Lung microvascular endothelial cell (primary cell): ENCODE measurements at places on chromosomes 3 and 15. TPM values are rescaled to one million over a fixed set of nuclear protein-coding genes. Genes with fewer than 3 reads are reported as not detected.

DNA sequence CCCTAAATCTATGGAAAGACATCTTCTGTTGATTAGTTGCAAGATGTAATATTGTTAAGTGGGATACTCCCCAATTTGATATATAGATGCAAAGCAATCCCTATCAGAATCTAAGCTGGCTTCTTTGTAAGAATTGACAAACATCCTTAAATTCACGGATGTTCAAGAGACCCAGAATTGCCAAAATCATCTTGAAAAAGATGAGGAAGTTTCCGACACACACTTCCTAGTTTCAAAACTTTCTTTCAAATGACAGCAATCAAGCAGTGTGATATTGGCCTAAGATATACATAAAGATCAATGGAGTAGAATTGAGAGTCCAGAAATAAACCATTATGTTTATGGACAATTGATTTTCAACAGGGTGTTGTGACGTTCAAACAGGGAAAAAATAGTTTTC, 383.6 kb downstream of the LPP start:
- DNase-seq: no peak

DNA sequence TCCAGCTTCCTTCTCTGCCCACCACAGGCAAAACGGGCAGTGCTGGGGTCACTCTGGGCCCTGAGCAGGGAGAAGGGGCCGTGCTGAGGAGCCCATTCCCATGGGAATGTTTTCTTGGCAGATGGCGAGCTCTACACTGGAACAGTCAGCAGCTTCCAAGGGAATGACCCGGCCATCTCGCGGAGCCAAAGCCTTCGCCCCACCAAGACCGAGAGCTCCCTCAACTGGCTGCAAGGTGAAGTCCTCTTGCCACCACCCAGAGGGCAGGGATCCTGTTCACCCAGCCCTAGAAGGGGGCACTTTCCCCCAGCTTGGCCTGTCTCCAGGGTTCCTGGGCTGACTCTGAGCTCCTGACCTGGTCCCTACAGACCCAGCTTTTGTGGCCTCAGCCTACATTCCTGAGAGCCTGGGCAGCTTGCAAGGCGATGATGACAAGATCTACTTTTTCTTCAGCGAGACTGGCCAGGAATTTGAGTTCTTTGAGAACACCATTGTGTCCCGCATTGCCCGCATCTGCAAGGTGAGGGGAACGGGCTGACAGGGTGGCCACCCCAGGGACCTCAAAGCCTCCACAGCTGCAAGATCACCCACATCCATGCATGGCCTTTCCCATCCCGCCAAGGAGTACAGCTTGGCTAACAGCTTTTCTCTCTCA, 12.4 kb downstream of the CIB1 start:
- peak; percentile 87 for DNase-seq

DNA sequence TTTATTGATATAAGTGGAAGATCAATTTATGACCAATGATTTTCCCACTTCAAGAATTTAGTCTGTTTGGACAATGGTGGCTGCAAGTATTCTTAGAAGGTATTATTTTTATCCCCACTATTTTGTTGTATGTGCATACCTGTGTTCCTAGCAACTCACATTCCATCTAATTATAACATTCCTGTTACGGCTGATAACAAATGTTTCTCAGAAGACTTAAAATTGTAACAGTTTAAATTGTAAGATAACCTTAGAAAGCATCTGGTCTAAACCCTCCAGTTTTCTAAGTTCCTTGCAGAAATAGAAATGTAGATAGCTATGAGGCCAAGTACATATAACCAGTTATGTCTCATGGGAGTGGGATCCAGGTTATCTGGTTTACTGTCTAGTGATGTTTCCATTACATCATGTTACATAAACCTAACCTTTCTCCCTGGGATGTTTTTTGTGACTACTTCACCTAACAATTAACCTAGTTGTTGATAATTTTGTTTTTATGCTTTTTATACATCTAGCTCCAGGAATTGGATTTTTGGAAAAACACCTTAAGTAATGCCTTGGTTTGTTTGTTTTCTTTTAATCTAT, 11.1 kb upstream of the MFN1 start:
- no peak for DNase-seq

DNA sequence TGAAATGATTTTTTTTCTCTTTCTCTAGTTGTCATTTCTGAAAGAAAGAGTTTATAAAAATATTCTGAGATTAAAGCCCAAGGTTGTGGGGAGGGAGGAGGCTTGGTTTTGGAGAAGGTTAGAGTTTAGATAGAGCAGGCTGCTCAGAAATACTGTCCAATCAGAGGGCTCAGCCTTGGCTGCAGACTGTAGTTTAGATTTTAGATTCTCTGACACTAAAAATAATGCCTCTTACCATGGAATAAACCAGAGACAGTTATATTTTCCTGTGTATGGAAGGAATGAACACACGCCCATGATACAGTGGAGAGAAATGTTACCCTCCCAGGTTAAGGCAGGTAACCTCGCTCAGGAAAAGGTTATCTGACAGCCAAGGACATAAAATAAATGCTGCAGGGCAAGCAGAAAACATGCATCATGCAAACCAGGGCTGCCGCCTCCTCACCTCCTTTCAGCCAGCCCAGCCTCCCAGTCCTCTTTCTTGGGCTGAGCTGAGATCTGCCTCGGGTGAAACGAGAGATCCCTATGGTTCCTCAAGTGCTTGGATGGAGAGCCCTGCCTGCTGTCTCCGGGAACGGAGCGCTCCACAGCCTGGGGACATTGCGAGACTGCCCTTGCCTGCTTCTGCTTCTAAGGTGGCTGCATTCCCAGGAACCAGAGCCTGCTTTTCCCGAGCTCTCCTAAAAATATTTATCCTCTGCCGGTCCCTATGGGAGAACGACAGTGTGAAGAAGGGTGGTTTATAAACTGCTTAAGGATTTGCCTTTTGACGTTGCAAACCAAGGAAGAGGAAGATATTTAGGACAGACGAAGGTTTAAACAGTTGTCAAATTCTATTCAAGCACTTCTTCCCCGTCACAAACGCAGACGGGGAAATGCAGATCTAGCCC, 848 bp downstream of the NCEH1 start:
- peak; percentile 9 for DNase-seq

- no peak for DNase-seq
These were observed 25.5 kb downstream of the MAP2K1 start for GRCh38 chr15:66412220-66412619.

- no peak for DNase-seq
These were observed 8.8 kb downstream of the ARID3B start for GRCh38 chr15:74549816-74550215.

DNA sequence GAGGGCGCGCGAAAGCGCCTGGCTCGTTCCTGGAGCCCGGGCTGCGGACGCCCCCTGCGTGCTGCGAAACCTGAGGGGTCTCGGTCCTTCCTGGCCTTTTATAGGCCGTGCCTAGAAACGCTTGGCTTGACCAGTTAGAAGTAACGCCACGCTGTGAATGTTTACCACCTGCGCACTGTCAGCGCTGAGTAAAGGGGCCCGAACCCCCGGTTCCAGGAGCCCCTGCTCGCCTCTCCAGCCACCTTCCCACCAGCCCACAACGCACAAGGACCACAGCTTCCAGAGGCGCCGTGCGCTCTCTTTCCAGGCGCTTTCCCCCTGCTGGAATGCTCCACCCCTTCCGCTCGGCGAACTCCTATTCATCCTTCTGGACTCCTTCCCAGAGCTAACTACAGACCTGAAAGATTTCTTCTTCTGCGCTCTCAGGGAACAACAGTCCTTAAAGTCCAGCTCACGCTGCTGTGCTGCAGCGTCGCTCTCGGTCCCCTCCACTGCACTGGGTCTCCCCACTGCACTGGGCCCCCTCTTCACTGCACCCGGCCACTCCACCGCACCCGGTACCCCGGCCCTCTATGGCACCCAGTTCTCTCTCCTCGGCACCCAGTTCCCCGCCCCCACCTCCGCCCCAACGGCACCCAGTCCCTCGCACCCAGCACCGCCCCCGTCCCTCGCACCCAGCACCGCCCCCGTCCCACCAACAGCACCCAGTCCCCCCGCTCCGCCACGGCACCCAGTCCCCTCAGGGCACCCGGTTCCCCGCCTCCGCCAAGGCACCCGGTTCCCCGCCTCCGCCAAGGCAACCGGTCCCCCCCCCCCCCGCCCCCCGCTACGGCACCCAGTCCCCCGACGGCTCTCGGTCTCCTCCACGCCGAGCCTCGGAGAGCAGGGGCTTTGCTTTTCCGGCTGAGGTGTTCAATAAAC, 69.8 kb downstream of the SQOR start:
- peak; percentile 11 for DNase-seq

GRCh38 chr3:184110316-184110725, 13.5 kb downstream of the HTR3E start:
- no peak for DNase-seq

- peak; percentile 28 for DNase-seq
These were observed 6.0 kb downstream of the CCDC12 start for GRCh38 chr3:46970391-46971091.

DNA sequence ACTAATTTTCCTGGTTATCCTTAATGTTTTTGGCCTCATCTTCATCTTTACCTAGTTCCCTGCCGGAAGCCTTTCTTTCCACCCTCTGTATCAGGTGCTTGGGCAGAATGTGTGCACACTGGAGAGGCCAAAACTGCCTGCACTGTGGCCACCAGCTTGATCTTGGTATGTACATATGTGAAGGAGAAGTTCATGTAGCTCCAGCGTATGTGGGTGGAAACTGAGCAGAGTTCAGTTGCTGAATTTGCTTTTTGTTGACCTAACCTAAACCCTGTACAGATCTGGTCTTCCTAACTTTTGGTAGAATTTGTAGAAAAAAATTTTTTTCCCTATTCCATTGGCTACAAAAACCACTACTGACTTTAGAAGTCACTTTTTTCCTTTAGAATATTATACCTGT, 65.9 kb upstream of the IGSF10 start:
- no peak for DNase-seq

- peak; percentile 83 for DNase-seq
These were observed 238.4 kb upstream of the MDFIC2 start for GRCh38 chr3:70550723-70551319.

GRCh38 chr15:75181780-75182179, 19.9 kb upstream of the C15orf39 start:
- no peak for DNase-seq

GRCh38 chr15:56719774-56720555, 13.3 kb downstream of the ZNF280D start:
- peak; percentile 24 for DNase-seq

ALPK3 gene
- 22.7 and 45.2 TPM in 2 replicates for total RNA-seq

ZNF774 gene
- 0.65 and 0.79 TPM in 2 replicates for total RNA-seq

MOBP gene
- total RNA-seq: under 0.01 TPM in 1 of 2 replicates, not detected in the other

DPPA4 gene
- total RNA-seq: not detected in 2 replicates

GP9 gene
- total RNA-seq: not detected in 2 replicates

SEMA5B gene
- under 0.01 TPM in 2 replicates for total RNA-seq

PCBP4 gene
- total RNA-seq: 15.0 and 19.2 TPM in 2 replicates
